ENCODE measurements at places on chromosomes 12 and 14.

DNA sequence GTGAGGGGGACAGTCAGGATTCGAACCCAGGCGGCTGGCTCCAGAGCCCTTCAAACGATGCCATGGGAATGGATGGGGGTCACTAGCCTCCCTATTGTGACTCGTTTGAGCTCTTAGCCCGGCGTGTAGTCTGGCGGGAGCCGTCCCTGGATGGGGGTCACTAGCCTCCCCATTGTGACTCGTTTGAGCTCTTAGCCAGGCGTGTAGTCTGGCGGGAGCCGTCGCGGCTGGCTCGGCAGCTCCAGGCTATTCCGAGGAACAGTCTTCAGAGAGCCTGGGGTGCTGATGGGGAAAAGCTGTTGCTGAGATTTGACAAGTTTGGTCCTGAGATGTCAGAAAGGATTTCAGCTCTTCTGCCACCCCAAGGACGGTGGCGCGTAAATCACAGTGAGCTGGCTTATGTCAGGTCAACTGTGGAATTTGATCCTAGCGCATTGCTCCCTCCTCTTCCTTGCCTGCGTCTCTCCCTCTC, 58.3 kb downstream of the CALM1 start:
- DNase-seq, result no peak

GRCh38 chr12:93569301-93569655, 3.2 kb upstream of the SOCS2 start:
- no peak for DNase-seq

- no peak for DNase-seq
Measured at GRCh38 chr12:98861251-98861650, 216.2 kb downstream of the APAF1 start.

DNA sequence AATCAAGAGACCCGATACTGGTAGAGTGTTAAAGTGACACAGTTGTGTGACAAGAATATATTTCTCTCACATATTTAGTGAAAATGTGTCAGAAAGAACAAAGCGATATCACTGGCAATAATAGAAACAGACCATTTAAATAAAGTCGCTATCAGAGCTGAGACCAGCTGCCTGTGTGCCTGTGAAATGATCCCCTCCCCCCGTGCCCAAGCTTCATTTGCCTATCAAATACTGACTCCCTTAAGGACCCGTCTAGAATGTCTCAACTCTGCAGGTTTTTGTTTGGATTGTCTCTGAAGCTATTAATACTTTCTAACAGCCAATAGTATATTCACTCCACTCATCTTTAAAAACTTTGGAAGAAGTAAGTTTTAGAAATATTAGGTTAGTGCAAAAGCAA, 98.9 kb downstream of the EGLN3 start:
- DNase-seq, result no peak

All from naive B cell (primary cell).